Ascending aorta (tissue), 2 donors: ENCODE measurements at places on chromosomes 7 and 10. TPM values are rescaled to one million over a fixed set of nuclear protein-coding genes. Genes with fewer than 3 reads are reported as not detected.

CACNB2 gene
- 0.96 TPM for total RNA-seq

TLX1 gene
- total RNA-seq, result not detected

GIMAP2 gene
- total RNA-seq, result 12.3 TPM

FGFR2 gene
- 4.4 TPM for total RNA-seq

INA gene
- total RNA-seq, result not detected

DNA sequence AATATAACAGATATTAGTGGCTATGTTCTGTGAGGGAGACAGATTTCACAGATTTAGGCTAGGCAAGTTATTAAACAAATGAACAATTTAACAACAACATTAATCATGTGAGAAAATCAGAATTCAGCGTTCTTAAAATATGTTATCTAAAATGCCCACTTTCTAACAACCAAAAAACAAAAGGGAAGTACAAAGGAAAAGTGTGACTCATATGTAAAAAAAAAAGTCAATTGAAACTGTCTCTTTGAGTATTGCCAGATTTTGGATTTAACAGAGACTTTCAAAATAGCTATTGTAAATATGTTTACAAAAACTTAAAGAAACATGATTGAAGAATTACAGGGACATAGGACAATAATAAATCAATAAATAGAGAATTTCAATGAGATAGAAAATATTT lies 34.8 kb upstream of the ARHGAP22 start:
- DNase-seq, result no peak

DNA sequence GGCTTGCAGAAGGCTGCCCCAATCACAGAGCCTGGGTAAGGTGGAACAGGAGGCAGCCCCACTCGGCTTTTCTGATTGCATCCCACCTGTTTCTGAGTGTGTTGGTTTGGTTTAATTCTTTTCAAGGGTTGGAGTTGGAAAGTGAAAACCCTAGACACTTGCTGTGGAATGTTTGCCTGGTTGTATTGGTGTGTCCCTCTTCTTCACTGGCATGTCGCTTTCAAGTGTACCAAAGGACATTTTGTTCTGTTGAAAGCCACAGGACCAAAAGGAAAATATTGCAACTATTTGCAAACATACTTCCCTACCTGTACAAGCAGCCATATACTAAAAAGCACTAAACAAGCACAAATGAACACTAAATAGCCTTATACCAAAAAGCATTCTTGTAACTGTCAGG lies 60.5 kb downstream of the NHLRC2 start:
- DNase-seq, result no peak

GRCh38 chr10:13773043-13773442 lies 186.3 kb downstream of the PRPF18 start:
- no peak for DNase-seq

DNA sequence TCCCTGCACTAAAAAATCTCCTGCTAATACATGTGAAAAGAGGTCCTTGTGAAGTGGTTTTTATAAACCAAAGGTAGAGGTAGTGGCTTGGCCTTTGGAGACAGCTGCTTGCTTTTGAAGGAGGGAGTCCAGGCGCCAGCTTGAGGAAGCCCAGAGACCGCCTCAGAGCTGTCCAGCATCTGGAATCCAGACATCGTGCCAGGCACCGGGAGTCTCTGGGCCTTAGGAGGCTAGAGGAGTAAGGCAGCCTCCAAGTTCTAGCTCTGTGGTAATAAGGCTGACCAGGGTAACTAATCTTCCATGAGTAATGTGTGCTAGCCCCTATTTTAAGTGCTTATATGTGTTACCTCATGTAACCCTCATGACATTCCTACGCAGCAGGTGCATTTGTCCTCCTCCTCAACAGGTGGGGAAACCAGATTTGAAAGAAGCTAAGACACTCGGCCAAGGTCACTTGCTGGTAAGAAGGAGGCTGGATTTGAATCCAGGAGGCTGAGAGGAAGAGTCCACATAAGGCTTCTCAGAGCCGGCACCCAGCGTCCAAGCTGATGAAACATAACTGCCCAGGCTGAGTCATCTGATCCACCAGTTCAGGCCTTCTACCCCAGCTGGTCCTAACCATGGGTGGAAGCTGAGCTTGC lies 26.1 kb downstream of the PRLHR start:
- no peak for DNase-seq

DNA sequence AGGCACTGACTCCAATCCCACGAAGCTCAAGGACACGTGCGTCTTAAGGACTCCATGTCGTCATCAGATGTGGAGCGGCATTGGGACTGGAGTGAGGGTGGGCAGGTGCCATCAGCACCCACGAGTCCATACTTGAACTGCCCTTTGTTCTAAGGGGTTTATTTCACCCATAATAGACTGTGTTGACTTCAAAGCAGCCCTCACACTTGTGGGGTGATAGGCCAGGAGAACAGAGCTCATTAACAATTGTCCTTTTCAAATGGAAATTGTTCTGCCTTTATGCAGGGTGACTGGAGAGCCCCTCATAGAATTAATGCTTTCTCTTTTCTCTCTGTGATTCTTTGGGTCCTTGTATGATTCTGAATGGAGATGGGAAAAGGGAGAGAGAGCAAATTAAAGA lies 376.9 kb upstream of the MGMT start:
- no peak for DNase-seq

- DNase-seq, result no peak
Measured at GRCh38 chr10:132137111-132138072, 49.4 kb upstream of the DPYSL4 start.

GRCh38 chr7:155735442-155736115 lies 76.7 kb downstream of the SHH start:
- DNase-seq, result no peak

DNA sequence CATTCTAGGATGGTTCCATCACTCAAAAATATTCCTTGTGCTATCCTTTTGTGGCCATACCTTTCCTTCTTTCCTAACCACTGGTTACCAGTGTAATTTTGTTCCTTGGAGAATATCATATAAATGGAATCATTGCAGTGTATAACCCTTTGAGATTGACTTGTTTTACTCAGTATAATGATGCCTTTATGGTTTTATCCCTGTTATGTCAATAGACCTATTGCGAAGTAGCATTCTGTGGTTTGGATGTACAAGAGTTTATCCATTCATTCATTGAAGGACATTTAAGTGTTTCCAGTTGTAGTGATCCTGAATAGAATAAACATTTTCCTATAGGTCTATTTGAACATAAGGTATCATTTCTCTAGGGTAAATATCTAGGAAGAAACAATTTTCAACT lies 54.2 kb downstream of the RBM33 start:
- DNase-seq, result no peak

DNA sequence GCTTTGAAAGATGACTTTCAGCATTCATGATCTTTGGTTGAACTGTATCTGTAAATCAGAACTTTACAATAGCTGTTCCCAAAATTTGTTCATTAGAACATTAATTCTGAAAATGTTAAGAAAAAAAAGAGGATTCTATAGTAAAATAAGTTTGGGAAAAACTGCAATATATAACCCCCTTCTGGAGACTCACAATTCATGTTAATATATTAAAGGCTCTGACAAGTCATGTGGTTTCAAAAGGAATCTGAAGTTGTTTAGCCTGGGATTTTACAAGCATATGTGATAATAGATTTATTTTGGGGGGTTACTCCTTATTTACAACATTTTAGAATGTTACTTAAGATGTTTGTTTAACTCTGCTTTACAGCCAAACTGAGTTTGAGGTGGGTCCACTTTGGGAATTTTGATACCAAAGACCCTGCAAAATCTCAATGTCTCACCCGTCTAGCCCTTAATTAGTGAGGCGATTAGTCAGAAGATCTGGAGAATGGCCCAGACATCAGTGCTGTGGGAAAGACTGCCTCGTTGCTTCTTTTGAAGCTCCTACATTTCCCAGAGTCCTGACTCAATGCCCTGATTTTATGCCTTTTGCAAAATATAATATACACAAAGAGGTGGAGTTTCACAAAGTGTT lies 40.0 kb downstream of the CDK1 start:
- DNase-seq, result no peak

- no peak for DNase-seq
Measured at GRCh38 chr10:91311601-91312381, 91.3 kb downstream of the PCGF5 start.

- no peak for DNase-seq
Measured at GRCh38 chr10:126013489-126014281, 117.3 kb downstream of the FANK1 start.

DNA sequence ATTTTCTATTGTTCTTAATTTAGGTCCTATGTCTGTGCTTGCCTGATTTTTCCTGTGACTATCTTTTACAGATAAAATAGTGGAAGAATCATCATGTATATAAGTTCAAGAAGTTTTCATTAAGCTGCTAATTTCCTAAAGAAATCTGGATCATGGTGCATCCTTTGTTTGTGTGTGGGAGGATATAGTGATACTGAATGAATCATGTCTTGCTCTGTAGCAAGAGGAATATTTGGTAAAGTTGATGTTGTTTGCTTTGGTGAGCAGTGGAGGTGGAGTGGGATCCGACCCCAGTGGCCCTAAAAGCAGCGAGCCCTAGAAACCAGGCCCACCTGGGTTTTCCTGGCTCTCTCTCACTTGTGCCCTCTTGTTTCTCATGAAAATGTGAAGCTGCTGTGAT lies 83.7 kb downstream of the CCNY start:
- no peak for DNase-seq

DNA sequence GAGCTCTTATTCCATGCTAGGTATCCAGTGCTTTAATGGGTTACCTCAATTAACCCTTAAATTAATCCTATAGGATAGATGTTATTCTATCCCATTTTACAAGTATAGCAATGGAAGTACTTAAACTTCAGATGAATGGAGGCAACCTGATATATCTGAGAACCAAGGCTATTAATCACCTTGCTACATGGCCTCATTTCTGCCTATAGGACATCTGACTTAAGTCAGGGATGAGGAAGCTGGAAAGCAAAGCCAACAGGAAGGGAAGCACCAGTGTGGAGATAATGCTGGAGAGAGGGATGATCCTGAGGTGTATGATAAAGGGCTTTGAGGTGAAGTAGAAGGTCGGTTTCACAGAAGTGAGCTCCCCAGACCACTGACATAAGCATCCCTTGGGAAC lies 132.3 kb downstream of the CHN2 start:
- no peak for DNase-seq

- DNase-seq, result no peak
Measured at GRCh38 chr10:44977287-44978212, 1.1 kb downstream of the DEPP1 start.

DNA sequence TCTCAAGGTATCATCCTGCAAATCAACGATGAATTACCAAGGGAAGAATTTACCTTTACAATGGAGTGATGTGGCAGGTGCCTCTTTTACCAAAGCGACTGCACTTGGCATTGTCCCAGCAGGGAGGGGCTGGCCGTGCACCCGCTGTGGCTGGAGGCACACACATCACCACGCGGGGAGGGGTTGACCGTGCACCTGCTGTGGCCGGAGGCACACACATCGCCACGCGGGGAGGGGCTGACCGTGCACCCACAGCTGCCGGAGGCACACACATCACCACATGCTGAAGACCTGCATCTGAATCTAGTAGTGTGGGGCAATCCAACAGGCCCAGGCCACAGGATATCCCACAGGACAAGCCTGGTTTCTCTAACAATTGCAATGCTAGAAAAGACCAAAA lies 493.5 kb downstream of the DNAJB6 start:
- no peak for DNase-seq

DNA sequence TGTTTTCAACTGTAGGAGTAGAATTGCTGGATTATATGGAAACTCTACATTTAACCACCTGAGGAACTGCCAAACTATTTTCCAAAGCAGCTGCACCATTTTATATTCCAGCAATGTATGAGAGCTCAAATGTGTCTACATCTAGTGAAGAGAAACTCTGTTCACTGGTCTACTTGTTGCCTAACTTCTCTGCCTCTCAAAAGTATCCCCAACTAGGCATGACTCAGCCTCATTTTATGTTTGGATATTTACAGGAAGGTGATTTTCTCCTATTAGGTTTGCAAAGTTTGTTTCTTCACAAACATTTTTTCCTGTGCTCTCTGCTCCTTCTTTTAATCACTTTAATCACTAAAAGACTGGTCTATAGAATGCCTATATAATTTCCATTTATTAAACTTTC lies 37.1 kb upstream of the SRI start:
- no peak for DNase-seq

DNA sequence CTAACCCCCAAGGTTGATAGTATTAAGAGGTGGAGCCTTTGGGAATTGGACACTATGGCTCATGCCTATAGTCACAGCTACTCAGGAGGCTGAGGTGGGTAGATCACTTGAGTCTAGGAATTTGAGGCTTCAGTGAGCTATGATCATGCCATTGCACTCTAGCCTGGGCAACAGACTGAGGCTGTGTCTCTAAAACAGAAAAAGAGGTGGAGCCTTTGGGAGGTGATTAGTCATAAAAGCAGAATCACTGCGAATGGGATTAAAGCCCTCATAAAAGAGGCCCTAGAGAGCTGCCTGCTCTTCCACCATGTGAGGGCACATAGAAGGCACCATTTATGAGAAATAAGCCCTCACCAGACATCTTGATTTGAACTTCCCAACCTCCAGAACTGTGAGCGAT lies 81.9 kb downstream of the SKAP2 start:
- no peak for DNase-seq

- DNase-seq, result no peak
Measured at GRCh38 chr10:70426823-70427222, 14.7 kb downstream of the NODAL start.

- DNase-seq, result no peak
Measured at GRCh38 chr7:27178366-27178765, 4.2 kb upstream of the HOXA10 start.

- DNase-seq, result no peak
Measured at GRCh38 chr10:90930971-90931871, 10.3 kb upstream of the ANKRD1 start.

DNA sequence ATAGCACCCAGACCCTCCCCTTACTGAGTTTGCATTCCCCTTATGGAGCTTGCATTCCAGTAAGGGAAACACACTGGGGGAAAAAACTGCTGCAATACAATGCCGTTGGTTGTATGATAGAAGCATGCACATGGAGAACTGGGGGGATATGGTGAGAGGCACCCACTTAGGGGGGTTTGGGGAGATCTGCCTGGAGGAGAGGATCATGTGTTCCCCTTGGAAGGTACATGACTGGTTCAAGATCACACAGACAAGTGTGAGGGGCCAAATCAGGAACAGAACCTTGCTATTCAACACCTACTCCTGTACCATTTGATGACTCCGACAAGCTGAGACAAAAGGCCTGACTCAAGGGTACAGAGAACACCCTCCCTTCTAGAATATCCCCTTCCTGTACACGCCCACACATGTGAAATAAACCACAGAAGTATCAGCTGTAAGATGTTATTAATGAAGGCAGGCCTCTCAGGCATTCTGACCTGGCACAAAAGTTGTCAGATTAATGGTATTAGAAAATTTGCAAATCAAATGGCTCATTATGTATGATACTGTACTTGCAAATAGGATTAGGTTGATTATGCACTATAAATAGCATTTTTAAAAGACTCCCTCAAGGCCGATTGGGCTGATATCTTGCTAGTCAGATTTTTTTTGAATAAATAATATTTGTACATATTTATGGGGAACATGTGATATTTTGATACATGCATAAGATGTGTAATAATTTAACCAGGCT lies 122.2 kb downstream of the NPY start:
- no peak for DNase-seq

- DNase-seq, result no peak
Measured at GRCh38 chr7:94440451-94441039, 45.9 kb downstream of the COL1A2 start.
